ENCODE measurements at places on chromosomes 13 and 19. TPM values are rescaled to one million over a fixed set of nuclear protein-coding genes. Genes with fewer than 3 reads are reported as not detected.

Gene MBD3L2
- not detected for polyA plus RNA-seq

Gene ZNF570
- 7.5 TPM for polyA plus RNA-seq

Gene CLEC17A
- polyA plus RNA-seq, result 0.12 TPM

- no peak for DNase-seq
Measured at GRCh38 chr13:32511482-32511881, 27.1 kb downstream of the N4BP2L2 start.

- peak; percentile 84 for DNase-seq
Measured at GRCh38 chr13:79936368-79937136, 404.4 kb downstream of the SPRY2 start.

GRCh38 chr13:103184413-103184812, 118.2 kb upstream of the SLC10A2 start:
- no peak for DNase-seq

GRCh38 chr13:63351533-63351932, 1935.9 kb upstream of the PCDH20 start:
- DNase-seq, result no peak

GRCh38 chr19:56814656-56815055, 25.9 kb downstream of the PEG3 start:
- DNase-seq, result no peak

GRCh38 chr13:23348262-23349127, 85.0 kb downstream of the SACS start:
- no peak for DNase-seq

GRCh38 chr13:72864142-72865011, 82.4 kb downstream of the PIBF1 start:
- peak; percentile 94 for DNase-seq

GRCh38 chr13:29543230-29544215, 52.0 kb downstream of the SLC7A1 start:
- no peak for DNase-seq

DNA sequence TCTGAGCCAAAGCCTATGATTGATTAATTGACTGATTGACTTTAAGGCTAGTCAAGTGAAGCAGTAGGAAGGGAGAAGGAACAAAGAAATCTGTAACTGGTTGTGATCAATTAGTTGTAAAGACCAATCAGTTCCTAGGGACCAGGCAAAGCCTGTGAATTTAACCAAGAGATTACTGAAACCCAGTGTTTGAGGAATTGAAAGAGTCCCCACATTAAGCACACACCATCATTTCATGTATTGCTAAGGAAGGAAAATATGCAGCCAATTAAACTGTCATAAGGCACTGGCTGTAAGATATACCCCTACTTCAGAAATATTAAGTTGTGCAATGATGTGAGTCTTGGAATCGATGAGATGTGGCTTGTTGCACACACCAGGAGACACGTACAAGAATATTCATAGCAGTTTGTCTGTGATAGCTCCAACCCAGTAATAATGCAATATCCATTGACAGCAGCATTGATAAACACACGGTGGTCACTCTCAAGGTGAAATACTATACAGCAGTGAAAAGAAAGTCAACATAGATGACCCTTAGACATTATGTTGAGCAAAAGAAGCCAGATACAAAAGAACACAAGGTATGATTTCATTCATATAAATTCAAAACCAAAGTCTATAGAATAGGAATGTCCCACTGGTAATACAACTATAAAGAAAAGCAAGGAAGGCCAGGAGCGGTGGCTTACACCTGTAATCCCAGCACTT, 9.0 kb downstream of the C19orf47 start:
- DNase-seq, result no peak

GRCh38 chr19:7670790-7671189, 1.9 kb downstream of the RETN start:
- DNase-seq, result no peak

- no peak for DNase-seq
Measured at GRCh38 chr13:31946091-31946770, 85.3 kb upstream of the FRY start.

DNA sequence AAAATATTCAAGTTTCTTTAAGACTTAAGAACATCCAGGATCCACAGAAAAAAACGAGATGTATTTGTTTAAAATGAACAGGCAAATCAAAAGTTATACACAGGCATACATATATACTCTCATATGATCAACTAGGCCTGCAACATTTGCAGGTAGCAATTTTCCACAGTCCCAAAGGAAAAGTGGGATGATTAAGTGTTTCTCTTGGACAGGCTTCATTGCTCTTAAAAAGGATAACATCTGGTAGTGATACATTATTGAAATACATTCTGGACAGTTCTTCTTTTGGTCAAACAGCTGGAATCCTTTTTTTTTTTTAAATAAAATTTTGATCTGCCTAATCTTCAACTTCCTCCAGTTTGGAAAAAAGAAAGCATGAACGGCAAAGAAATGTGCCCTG, 114.8 kb upstream of the TDRD3 start:
- peak; percentile 90 for DNase-seq

- no peak for DNase-seq
Measured at GRCh38 chr13:50908371-50908770, 1.2 kb upstream of the RNASEH2B start.

DNA sequence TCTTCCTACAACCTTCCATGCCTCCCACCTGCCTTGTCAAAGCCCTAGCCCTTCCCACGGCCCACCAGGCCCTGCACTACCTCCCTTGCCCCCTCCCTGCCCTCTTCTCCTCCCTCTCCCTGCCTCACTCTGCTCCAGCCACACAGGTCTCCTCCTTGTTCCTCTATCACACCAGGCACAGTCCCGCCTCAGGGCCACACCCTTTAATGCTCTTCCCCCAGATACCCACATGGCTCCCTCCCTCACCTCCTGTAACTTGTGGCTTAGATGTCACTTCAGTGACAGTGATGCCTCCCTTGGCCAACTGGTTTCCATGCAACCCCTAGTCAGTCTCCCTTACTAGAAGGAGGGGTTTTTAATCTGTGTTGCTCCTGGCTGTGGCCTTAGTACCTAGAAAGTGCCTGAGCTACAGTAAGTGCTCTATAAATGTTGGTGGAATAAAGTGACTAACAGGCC, 1.3 kb downstream of the SIRT6 start:
- DNase-seq, result no peak

- DNase-seq, result no peak
Measured at GRCh38 chr13:53311561-53311960, 282.9 kb downstream of the OLFM4 start.

GRCh38 chr13:29546662-29547061, 48.8 kb downstream of the SLC7A1 start:
- DNase-seq, result no peak

GRCh38 chr19:2548966-2549365, 73.0 kb downstream of the GADD45B start:
- DNase-seq, result no peak

DNA sequence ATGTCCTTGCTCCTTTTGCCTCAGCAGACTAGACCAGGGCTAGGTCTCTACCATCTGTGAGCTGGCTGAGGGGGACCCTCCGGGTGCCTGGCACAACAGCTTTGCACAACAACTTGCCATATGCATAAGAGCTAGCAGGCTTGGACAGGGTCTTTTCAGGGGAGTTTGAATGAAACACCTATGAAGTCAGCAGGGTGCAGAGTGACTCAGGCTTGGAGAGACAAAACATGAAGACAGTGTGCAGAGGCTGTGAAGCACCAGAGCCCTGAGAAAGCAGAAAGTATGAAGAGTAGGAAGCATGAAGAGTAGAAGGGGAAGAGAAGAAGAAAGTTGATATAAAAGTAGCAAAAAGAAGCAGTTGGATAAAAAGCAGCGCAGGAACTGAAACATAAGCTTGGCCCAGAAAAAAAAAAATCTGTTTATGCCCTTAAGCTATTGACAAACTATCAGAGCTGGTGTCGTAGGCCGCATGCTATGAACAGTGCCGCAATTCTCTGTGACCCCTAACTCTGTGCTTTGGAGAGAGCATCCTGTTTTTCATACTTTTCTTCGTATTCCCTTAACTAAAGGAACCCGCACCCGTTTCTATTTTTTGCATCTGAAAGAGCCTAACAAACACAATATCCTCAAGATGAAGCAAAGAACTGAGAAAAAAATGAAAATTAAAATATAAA, 52.7 kb upstream of the FAM216B start:
- DNase-seq, result no peak

- DNase-seq, result peak; percentile 92
Measured at GRCh38 chr19:50147462-50148423, 15.3 kb downstream of the IZUMO2 start.

DNA sequence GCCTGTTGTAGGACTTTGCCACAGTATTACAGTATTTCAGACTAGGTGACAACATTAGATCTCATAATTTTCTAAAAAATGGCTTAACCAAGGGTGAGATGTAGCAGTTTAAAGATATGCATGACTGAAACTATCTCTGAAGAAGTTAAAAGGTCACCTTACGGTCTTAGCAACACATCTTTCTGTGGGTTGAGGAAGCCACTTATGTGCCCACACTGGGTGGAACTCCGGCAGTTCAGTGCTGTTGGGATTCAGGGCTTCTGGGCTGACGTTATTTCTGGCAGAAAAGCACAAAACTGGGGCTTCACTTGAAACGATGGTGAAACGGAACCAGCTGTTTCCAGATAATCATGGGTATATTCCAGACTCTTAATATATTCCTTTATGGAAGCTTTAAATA, 697.3 kb downstream of the PCDH9 start:
- DNase-seq, result peak; percentile 11

- peak; percentile 86 for DNase-seq
Measured at GRCh38 chr19:4371247-4372164, 28.1 kb downstream of the MPND start.

DNA sequence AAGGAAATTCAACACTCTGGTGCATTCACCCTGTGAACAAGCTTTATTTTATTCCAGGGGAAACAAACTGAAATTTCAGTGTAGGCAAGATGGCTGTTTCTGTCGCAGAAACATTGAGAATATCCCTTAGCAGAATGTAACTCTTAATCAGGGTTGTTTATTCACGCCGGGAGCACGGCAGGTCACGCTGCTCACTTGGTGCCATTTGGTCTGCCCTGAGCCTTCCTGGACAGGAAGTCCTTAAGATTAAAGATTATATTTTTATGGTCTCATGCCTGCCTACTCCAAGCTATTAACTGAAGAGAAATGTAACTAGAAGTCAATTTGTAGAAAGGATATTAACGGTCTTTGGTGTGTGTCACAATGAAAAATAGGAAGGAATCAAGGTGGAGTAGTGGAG, 185.3 kb upstream of the ARGLU1 start:
- DNase-seq, result no peak

GRCh38 chr13:75202981-75203380, 279.0 kb downstream of the TBC1D4 start:
- DNase-seq, result no peak
